ENCODE measurements at places on chromosomes 6 and 20. TPM values are rescaled to one million over a fixed set of nuclear protein-coding genes. Genes with fewer than 3 reads are reported as not detected.

DNA sequence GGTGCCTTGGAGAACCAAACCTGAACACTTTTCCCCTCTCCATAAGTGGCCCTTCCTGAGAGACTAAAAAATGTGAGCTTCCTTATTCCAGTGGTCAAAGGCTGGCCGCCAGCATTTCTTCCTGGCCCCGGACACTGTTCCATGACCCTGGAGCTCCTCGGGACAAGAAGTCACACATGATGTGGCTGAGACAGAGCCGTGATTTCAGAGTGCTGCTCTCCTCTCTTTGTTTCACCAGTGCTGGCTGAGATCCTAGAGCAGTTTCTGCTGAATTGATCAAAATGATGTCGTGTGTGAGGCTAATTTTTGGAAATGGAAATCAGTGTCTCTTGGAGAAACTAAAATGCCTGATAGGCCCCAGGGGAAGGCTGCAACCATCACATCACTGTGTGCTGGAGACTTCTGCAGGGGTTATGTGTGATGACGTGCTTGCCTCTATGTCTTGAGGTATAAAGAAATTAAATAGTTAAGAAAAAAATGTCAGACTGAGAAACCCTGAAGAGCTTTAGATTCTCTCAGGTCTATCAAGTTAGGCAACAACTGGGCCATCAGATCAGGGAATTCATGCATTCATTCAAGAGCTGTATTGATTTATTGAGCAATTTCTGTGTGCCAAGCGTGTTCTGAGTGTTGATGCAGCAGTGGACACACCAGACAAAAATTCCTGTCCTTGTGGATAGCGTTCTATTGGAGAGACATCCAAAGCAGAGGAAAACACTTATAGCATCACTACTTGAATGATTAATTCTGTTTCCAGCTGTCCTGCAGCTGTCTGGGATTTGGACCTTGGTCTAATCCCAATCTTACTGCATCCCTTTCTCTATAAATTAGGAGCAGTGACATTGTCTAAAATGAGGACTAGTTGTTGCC, 72.7 kb upstream of the CCN6 start:
- H3K27ac ChIP-seq: peak overlapping the region; percentile 9
- H3K27me3 ChIP-seq: no peaks in the 10 kb centered on the region
- H3K36me3 ChIP-seq: no peaks in the 10 kb centered on the region
- peak; percentile 47 for DNase-seq
- H3K4me3 ChIP-seq: no peak overlapping the region

GRCh38 chr6:33297406-33297955, 1.3 kb downstream of the RGL2 start:
- peak overlapping the region; percentile 97 for H3K27ac ChIP-seq
- H3K36me3 ChIP-seq: no peaks in the 10 kb centered on the region
- peaks cover 10% of the 10 kb centered on the region for H3K4me1 ChIP-seq
- DNase-seq: no peak
- H3K27me3 ChIP-seq: no peaks in the 10 kb centered on the region
- H3K4me3 ChIP-seq: peak overlapping the region; percentile 96

DNA sequence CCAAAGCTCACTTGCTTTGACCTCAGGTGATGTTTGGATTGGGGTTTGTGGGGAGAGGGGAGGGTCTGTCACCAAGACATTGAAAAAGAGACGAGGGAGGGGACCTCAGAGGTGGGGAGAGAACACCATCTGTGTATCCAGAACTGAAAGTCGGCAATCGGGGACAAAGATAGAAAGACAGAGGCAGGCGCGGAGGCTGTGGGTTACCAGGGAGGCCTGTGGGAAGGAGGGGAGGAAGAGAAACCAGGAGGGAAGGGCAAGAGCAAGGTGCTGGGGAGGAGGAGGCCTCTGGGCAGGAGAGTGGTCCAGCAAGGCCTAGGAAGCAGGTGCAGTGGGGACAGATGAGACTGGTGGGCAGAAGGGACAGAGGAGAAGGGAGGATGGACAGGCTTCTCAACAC, 211.2 kb downstream of the CDC5L start:
- H3K4me1 ChIP-seq: no peaks in the 10 kb centered on the region
- H3K27me3 ChIP-seq: 0 out of 2 replicates have a peak, but pooled peaks cover 3% of the 10 kb centered on the region
- no peaks in the 10 kb centered on the region for H3K36me3 ChIP-seq
- no peak overlapping the region for H3K4me3 ChIP-seq

GRCh38 chr20:1334761-1335160, 5.8 kb upstream of the SDCBP2 start:
- no peaks in the 10 kb centered on the region for H3K27me3 ChIP-seq
- DNase-seq: peak; percentile 22
- H3K4me1 ChIP-seq: peaks cover 27% of the 10 kb centered on the region
- peaks cover 3% of the 10 kb centered on the region for H3K36me3 ChIP-seq
- no peak overlapping the region for H3K27ac ChIP-seq

KHDC1L gene
- not detected for polyA plus RNA-seq
